ENCODE measurements at places on chromosomes 3 and 15.

GRCh38 chr3:64031540-64032508 is 8.5 kb upstream of the PSMD6 start:
- DNase-seq, result peak; percentile 29

DNA sequence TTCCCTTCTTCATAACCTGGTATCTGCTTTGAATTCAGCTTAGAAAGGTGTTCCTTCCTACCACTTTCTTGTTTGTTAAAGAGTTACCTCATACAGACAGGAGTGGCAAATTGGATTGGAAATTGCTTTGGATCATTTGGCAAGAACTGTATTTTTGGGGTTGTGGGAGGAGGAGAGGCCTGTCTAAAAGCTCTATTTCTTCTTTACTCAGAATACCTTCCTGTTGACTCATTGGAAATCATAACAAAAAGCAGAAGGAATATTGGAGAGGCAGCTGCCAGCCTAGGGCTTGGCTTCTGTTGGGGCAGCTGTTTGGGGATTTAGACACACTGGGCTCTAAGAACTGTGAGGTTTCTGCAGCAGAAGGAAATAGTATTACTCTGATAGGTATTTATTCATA is 14.2 kb downstream of the IQGAP1 start:
- peak; percentile 67 for DNase-seq

GRCh38 chr3:44920081-44920480 is 45.7 kb downstream of the TGM4 start:
- DNase-seq, result no peak

DNA sequence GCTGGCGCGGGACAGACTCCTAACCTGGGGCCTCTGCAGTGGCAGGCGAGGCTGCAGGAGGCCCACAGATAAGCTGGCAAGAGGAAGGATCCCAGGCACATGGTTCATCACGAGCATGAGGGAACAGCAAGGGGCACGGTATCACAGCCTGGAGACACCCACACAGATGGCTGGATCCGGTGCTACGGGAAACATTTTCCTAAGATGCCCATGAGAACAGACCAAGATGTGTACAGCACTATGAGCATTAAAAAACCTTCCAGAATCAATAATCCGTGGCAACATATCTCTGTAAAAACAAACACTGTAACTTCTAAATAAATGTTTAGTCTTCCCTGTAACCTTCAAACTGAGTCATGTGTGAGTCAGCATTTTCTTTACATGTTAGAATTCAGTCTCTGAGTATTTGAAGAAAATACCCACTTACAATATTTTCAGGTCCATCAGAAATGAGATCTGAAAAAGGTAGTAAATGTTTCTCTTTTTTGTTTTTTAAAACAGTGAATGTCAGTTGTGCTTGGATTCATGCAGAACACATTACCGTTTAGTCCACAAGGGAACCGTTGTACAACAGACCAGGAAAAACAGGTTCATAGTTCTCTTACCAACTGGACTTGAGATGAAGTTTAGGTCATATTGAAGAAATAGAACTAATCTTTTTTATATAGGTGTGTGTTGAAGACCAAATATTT is 75.9 kb downstream of the BOC start:
- peak; percentile 26 for DNase-seq

- DNase-seq, result no peak
Measured at GRCh38 chr3:73409138-73409763, 215.5 kb downstream of the PDZRN3 start.

- DNase-seq, result no peak
Measured at GRCh38 chr15:95995375-95996168, 334.9 kb upstream of the NR2F2 start.

DNA sequence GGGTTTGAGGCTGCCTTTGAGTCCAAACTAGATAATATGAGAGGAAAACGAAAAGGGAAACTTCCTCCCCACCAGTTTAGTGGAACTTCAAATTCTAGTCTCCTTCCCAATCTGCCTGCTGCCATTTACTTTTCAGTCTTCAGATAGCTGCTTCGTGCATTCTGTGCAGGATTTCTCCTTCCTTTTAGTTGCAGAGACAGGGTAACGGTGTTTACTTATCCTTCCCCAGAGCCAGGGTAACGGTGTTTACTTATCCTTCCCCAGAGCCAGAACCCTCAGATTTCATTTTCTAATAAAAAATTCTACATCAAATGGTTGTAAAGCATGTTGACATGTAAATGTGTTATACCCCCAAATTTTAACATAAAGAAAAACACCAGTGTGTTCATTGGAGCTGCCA is 282.6 kb downstream of the VPS13C start:
- no peak for DNase-seq

DNA sequence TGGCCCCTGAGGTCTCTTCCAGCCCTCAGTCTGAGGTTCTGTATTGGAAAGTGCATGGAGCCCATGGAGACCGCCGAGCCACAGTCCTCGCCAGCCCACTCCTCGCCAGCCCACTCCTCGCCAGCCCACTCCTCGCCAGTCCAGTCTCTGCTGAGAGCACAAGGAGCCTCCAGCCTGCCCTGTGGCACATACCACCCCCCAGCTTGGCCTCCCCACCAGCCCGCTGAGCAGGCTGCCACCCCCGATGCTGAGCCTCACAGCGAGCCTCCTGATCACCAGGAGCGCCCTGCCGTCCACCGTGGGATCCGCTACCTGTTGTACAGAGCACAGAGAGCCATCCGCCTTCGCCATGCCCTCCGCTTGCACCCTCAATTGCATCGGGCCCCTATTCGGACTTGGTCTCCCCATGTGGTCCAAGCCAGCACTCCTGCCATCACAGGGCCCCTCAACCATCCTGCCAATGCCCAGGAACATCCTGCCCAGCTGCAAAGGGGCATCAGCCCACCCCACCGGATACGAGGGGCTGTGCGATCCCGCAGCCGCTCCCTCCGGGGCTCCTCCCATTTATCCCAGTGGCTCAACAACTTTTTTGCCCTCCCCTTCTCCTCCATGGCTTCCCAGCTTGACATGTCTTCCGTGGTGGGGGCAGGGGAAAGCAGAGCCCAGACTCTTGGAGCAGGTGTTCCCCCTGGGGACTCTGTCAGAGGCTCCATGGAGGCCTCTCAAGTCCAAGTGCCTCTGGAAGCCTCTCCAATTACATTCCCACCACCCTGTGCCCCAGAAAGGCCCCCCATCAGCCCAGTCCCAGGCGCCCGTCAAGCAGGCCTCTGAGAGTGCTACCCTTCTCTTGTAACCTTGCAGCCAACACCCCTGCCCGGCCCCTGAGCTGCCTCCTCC is 40.9 kb downstream of the PML start:
- DNase-seq, result peak; percentile 21

All from NCI-H82 (cell line).